SW 1271 (cell line): ENCODE measurements at places on chromosomes 5 and 9.
A peak's percentile ranks its signal among the peaks of the same experiment; 100 is the strongest.

GRCh38 chr9:71465392-71465791 lies 302.9 kb downstream of the CEMIP2 start:
- no peak for DNase-seq

DNA sequence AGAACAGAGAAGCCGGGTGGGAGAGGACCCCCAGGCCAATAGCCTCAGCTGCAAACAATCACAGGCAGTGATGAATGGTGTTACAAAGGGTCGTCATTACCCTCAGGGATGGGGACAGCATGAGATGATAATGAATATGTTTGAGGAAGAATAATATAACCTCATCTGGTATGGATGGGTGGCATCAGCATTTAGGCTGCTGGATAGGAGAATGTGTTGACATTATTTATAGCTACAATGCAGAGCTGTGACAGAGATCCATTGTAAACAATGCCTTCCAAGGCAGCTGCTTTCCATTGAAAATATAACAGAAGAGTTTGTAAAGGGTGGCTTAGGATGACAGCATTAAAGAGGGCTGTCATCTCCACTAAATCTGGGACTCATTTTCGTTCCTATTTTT lies 365.5 kb downstream of the KCNN2 start:
- DNase-seq = no peak

DNA sequence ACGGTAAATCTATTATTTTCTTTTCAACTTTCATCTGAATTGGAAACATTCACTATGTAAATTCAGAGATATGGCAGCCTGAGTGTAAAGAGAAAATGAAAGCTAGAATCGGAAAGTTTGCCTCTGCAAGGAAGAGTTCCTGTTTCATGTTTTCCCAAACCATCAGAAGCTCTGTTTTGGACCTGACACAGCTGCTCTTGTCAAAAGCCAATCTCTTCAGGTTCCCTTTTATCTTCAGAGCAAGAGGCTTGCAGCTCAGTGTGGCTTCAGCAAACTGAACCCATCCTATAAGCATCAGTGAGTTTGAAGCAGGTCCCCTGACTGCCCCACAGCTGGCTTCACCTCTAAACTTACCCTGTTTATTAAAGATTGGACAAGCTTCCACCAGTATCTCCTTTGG lies 1099.7 kb downstream of the DTWD2 start:
- no peak for DNase-seq

DNA sequence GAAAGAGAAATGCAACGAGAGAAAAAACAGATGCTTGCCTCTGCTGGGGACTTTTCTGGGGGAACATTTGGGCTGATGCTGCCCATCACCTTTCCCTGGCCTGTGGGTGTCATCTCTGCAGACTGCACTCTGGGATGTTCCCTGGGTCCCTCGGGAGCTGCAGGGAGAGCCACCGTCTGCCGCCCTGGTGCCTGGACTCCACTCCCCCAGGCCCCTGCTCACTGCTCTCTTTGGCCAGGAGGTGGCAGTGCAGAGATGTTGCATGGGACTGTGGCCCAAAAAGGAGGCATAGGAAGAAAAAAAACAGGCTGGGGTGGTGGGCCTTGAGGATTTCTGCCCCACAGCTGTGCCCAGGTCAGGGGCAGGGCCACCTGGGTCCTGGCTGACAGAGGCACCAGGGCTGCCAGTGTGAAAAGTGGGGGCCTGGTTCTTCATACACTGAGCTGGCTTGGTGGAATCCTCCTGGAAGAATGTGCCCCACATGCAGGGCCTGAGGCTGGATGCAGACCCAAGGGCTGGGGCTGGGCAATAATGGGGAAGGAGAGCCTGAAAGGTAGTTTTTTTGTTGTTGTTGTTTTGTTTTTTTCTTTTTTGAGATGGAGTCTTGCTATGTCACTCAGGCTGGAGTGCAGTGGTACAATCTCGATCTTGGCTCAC lies 353.6 kb downstream of the SLIT3 start:
- DNase-seq = peak; percentile 21

DNA sequence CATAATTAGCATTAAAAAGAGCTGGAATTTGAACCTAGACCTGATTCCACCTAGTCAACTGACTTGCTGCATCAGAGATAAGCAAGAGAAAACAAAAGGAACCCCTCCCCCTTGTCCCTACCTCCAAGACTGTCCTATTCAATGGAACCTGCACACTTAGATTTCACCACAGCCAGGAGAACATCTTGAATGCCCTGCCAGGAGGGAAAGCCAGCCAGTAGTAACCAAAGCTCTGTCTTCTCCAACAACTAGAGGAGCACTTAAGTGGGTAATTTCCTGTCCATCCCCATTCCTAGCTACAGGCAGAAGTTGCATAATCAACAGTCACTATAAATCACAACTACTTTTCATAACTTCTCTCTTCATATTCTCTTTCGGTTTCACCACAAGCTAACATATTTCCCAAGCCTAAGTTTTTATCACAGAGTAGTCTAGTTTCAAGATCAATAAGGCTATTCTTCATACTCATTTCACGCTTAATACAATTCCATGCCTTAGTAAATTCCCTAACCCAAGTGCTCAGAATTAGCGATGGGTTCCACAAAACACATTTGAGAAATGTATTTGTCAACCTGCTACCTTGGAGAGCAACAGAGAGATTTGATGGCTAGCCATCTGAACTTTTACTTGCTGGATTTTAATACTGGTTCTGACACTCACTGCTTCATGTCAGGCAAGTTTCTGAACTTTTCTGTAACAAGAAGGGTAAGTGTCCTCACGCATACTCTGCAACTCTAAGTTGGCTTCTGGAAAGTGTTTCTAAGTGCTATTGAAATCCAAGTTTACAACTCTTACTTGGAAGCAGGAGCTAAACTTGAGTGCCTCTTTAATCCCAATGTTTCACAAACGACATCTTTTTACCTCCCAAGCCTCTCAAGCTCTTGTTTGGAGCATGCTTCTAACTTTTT lies 2.0 kb downstream of the DENND1A start:
- no peak for DNase-seq

DNA sequence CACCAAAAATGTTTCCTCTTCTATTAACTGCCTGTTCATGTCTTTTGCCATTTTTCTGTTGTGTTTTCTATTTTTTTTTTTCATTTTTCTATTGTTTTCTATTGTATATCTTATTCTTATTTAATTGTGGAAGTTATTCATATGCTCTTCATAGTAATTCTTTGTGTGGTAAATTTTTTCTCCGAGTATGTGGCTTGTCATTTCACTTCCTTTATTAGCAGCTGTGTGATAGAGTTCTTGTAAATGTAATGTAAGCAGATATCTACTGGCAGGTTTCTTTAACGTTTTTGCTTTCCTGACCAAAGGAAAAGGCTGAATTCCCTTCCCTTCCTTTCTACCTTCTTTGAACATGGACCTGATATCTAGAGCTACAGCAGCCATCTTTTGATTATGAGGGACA lies 5.8 kb upstream of the PLPP1 start:
- no peak for DNase-seq

DNA sequence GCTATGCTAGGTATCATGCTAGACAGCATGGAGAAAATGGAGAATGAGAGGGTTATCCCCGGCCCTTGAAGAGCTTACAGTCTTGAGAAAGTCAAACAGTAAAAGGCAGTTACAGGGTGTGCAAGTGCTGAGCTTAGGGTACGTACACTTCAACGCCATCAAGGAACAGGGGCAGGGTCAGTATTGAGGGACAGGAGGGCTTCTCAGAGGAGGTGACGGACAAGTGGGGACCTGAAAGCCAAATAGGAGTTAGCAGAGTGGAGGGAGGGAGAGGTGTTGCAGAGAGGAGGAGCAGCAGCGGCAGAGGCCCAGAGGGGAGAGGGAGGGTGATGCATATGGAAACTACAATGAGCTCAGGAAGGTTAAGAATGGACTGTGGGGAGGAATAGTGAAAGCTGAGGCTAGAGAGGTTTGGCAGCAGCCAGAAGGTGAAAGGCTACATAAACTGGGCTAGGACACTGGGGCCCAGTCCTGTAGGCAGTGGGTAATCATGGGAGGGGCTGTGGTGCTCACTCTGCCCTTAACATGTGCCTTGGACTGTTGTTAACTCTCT lies 88.0 kb downstream of the NRG2 start:
- DNase-seq = no peak

DNA sequence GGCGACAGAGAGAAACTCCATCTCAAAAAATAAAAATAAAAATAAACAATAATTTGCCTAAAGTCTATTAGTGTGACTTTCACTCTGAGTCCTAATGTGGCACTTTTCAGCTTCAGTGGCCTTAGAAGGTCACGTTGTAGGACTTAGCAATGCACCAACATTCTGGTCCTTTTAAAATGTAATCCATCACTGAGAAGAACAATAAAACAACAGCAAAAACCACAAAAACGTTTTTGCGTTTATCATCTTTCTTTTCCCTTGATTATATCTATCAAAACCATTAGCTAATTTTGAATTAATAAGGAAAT lies 190.1 kb upstream of the ZNF608 start:
- DNase-seq = no peak

DNA sequence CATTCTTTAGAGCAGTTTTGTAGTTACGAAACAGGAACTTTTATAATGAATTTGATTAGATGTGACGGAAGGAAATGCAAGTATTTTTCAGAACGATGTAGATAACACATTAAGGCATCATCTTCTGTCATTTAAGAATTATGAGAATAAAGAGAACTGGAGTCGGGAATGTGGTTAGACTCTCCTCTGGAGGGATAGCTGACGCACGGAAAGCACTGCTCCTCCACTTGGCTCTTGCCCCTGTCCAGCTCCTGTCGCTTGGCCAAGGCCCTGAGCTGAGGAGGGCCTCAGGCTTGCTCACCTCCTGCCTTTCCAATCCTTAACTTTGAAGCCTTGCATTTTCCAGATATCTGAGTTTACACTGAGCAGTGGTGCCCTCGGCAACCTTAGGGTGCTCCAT lies 60.5 kb downstream of the MAP1B start:
- DNase-seq = no peak

DNA sequence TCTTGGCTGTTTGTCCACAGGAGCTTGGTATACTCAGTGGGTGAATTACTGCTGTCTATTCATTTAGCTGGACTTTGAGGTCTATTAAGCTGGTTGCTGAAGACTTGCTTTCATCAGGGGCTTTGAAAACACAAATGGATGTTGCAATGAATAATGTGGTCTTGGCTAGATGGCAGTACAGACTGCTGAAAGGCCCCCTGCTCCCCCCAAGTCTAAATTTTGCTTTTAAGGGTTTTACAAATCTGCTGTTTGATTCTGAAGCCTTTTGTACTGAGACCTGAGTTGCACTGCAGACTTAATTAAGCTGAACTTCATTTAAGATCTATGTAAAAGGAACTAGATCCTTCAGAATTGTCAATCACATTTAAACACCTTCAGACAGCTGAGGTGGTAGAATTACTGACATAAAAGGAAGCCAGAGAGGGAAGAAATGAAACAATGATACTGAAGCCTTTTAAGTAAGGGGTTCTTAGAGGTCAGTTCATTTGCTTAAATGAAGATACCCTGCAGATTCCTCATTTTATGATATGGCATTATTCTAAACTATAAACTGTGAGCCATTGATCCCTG lies 37.3 kb downstream of the KCTD16 start:
- DNase-seq = no peak

DNA sequence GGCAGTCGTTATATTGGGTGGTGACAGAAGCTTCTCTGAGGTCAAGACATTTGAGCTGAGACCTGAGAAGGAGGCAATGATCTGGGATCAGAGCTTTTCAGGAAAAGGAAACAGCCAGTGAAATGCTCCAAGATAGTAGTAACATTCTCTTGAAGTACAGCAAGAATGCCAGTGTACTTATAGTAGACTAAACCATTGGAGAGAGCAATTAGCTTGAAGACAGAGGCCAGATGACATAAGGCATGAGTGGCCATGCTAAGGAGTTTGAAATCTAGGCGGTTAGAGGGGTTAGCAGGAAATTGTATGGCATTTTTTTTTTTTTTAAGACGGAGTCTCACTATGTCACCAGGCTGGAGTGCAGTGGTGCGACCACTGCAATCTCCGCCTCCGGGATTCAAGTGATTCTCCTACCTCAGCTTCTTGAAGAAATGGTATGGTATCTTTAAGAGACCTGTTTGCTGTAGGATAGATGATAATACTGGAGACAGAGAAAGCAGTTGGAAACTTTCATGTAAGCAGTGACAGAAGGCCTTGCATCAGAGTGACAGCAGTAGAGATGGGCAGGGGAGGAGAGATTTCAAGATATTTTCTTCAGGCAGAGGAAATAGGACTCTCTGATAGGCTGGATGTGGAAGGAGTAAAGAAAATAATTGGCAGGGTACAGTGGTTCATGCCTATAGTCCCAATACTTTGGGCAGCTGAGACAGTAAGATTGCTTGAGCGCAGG lies 482.2 kb upstream of the PAPPA start:
- no peak for DNase-seq

GRCh38 chr9:15229409-15229808 lies 77.6 kb downstream of the TTC39B start:
- no peak for DNase-seq

DNA sequence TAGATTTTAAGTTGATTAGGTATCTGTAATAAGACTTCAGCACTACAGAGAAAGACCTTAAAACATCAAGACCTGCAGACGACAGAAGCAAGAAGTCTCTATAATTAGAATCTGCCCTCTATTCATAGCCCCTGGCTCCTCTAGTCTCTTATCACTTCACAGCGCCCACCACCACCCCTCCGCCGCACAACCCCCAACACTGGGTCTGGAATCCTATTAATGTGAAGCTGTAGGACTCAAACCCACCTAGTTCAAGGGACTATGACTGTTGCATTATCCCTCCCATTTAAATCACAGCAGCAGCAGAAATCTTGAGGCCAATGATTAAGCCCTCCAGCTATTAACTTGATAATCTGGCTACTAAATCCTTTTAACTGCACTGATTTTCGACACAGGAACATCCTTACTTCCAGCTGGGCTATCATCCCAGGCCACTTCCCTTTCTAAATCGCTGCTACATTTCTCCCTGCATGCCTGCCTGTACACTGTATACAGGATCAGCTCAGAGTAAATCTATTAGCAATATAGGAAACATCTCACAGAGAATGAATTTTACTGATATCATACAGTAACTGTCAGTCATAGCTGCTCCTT lies 159.5 kb upstream of the GRAMD2B start:
- no peak for DNase-seq

DNA sequence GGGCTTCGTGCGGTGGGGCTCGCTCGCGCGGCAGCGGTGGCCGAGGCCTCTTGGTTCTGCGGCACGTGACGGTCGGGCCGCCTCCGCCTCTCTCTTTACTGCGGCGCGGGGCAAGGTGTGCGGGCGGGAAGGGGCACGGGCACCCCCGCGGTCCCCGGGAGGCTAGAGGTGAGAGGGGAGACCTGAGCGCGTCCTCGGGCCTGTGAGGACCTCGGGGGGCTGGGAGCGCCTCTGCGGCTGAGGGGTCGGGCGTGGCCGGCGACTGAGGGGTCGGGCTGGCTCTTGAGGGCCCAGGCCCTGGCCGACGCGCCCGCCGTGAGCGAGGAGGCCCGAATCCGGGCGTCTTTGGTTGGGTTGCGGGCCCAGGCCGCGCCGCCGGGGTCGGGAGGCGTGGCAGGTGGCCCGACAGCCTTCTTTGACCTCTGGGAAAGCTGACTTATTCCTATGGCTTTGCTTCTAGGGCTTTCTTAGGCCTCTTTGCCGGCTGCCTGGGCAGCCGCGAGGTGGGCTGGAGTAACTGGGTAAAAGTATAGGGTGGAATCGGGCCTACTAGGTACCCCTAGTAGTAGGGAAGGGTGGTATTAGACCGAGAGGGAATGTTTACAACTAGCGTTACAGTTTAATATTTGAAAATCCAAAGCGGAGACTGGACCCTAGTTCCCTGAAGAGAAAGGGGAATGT lies at the start of gene CANX:
Gene CANX, plus strand, starts transcription at position 33 of the 681 bp plus-strand sequence. CDS start 6,715 bp downstream, outside the sequence.
- DNase-seq = no peak

GRCh38 chr9:134293031-134293521 lies 33.2 kb upstream of the RXRA start:
- no peak for DNase-seq
